ENCODE measurements at places on chromosomes 2 and 18.

DNA sequence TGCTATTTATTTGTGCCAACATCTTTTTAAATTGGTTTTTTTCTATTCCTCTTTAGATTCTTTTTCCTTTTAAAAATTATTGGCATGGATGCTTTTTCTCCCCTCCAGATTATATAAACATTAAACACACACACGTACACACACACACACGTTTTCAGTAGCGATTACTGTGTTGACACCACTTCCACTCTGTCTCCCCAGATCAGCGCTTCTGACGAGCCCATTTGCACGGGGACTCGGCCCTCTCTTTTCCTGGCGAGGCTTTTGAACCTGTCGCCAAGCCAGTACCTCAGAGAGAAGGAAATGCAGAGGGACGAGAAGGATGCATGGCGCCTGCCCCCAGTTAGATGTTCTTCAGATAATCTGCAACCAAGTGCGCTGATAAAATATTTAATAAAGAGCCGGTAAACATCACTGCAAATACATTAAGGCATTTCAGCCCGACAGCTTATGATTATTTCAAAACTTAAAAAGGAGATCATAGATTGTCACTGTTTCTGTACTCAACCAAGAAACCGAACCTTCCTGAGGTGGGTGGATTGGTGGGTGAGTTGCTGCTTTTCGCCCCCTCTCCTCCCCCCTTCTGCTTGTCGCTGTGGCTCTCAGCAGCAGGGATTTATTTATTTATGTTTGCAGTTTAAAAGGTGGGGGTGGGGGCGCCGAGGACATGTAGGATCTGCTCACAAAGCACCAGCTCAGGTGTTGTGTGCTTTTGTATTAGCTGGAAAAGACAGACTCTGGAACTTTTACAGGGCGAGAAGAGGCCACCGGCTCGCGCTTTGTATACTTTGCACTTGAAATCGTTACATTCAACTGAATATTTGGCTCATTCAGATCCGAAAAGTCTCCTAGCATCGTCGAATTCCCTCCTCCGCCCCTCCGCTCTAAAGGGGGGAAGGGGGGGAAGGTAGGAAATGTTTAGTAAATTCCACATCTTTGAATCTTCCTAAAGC lies 787 bp upstream of the TBR1 start:
- DNase-seq = peak; percentile 22

DNA sequence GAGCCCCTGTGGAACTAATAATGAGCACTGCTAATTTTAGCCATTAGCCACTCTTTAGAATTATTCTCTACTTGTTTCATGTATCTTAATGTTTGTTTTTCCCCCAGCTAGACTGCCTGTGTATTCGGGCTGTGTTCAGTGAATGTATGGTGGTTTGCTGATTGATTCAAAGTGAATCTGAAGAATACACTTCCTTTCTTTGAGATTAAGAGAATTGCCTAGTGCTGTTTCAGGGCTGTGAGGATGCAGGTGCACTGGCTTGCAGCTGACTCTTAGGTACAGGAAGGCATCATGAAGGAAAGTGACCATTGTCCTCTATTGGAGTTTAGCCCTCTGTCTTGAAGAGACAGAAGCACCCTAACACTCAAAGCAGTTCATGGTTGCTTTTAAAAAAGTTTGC lies 138.7 kb downstream of the CERS6 start:
- DNase-seq = no peak

- DNase-seq = no peak
Observed at GRCh38 chr2:223908304-223908998, 36.7 kb downstream of the WDFY1 start.

DNA sequence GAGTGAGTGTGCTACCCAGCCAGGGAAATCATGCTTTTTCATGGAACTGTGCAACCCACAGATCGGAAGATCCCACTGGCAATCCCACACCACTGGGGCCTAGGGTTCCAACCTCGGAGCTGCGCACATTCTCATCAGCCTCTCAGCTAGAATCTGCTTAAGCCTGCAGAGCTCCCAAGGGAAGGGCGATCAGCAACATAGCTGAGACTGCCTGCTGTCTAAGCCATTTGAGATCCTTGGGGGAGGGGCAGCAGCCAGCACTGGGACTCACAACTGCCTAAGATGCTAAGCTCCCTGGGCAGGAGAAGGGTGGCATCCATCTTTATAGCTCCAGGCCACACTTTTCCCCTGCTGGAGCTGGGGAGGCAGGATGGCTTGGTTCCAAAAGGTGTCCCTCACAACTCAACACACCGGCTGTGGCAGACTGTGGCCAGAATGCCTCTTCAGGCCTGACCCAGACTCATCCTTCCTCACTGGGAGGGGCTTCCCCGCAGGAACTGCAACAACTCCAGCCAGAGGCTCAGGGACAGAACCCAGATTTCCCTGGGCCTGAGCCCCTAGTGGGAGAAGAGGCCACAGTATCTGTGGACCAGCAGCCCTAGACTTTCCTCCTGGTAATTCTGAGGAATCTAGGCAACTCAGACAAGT lies 1133.3 kb upstream of the PIK3C3 start:
- DNase-seq = peak; percentile 90

GRCh38 chr2:141035846-141036420 lies 1094.9 kb downstream of the LRP1B start:
- DNase-seq = no peak

DNA sequence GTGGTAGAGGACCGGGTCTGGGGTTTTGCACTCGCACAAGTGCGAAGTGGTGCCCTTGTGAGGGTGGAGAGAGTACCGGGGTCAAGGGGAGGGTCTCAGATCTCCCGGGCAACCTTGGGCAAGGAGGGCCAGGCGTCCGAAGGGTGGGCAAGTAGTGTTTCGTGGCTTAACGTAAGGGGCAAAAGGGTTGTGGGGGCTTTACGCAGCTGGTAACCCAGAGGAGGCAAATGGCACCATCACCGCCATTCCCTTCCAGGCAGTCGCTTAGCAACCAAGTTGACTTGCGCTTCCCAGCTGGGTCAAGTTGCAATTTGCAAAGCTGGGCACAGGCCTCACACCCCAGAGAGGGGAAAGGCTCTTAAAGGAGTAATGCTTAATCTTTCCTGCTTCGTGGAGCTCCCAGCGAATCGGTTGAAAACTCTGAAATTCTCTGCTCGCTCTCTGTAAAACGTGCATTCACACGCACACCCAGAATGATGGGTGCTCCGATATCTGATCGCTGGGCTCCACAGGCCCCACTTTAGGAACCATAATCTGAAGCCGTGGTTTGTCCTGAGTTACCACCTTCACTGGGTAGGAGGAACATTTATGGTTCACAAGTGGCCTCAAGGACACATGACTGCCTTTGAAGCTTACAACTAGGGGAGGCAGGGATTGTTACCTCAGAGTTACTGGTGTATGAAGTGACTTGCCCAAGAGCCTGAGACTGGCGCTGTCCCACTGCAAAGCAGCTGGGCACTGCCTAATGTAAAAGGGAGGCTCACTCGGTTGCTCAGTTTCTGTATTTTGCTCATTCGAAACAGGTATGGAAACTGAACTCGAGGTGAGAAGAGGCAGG lies 127.9 kb downstream of the UXS1 start:
- DNase-seq = peak; percentile 74

DNA sequence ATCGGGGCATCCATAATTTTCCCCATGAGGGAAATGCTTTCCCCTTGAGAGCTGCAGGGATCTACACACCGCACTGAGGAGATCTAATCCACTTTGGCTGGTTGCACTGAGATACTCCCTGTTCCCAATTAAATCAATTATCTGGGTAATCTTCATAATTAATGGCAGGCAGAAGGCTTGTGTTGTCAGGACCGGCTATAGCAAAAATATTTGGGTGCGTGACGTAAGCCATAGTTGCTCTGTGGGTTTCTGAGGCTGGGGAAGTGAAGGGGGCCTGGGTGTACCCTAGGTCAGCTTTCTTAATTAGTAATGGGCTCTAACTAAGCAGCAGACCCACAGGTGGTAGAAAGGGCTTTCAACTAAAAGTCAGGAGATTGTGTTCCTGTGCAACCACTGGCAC lies 62.8 kb upstream of the UPP2 start:
- DNase-seq = no peak

DNA sequence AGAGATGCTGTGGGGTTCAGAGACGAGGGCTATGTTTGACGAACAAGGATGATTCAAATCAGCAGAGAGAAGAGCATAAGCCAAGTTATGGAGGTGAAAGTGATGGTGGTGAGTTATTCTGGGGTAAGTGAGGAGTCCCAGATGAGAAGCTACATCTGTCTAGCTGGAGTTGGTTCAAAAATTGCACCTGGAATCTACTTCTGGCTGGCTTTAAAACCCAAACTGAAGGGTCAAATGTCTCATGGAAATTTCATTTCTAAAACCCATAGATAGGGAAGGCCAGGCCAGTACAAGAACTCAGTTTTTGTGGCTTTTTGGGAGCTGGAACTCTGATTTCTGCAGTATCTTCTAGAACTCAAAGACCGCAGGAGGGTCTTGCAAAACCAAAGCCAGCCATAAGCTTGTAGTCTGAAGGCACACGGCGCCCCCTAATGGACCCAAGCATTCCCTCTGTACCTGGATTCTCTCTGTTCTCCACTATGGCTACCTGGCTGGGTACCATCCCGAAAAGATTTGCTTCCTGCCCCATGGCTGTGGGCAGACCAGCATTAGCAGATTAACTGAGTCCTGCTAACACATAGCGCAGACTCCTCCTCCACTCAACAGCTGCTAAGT lies 229.1 kb upstream of the SLC14A2 start:
- peak; percentile 47 for DNase-seq

DNA sequence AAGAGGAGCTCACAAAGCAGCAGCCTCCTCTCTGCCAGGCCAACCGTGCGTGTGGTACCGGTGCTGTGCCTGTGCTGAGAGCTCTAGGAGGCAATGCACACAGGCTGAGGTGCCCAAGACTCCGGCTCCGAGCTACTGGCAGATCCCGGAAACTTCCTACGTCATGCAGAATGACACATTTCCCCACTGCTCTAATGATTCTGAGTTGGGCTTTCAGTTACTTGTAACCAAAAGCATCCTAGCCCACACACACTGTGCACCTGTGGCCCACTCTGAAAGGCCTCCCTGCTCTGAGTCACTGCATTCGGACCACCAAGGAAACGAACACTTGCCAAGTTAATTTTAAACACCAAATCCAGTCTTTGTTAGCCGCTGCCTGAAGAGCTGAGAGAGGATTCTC lies 9.3 kb upstream of the RNU4ATAC start:
- DNase-seq = no peak

DNA sequence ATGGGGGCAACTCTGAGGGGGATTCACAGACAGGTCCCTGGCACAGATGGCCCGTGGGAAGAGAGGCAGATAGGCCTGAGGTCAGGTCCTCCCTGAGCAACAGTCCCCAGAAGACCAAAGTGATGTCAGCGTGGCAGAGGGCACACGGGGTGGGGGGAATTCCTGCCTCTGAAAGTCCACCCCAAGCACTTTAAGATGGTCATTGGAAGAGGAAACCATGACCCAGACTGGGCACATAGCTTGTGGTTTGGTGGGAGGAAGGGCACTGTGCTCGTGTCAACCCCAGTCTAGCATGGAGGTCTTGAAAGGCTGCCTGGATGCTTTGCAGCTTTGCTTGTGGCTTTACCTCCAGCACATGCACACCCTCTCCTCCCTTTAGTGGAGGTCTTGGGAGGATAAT lies 38.0 kb upstream of the SIX2 start:
- DNase-seq = no peak

GRCh38 chr18:9329471-9329870 lies 5.1 kb upstream of the TWSG1 start:
- DNase-seq = no peak

GRCh38 chr18:4058179-4058578 lies 396.9 kb downstream of the DLGAP1 start:
- no peak for DNase-seq

DNA sequence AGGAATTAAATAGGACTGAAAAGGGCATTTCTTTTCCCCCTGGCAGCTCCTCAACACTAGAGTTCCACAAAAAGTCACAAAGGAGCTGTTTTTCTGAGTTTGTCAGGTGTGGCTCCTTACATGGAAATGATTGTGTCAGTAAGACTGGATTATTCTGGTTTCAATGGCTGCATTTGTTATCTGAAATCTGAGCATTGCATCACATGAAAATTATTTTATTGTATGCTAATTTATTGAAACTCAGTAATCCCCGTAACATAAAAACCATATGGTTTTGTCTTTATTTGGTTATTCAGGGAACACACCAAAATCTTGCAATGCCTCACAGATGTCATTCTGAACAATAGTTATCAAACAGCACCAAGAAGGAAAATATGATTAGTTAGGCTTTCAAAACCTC lies 439.7 kb upstream of the TNP1 start:
- DNase-seq = no peak

- no peak for DNase-seq
Observed at GRCh38 chr2:177675825-177676224, 283.3 kb downstream of the AGPS start.

DNA sequence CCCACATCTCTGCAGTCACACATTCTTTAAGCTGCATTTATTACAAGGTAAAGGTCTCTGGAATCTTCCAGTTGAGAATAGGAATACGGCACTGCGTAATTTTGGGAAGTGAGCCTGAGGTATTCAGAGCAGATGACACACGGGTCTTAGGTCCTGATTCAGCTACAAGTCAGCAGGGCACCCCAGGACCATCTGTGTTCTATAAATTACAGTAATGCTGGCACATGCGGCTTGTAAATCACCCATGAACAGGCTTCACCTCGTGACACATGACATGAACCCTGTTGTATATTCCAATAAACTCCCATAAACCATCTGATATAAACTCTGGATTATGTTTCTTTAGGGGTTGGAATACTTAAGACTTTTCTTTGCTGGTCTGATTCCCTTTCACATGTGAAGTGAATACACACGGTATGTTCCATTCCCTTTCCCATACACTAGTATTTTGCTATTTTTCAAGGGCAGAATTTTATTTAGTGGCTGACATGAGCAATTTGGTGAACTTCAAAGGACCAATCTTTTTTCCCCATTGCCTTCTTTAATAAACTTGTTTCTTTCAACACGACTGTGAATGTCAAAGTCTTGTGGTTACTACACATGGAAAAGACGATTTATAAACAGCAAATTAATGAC lies 298.6 kb downstream of the MEIS1 start:
- DNase-seq = peak; percentile 28

DNA sequence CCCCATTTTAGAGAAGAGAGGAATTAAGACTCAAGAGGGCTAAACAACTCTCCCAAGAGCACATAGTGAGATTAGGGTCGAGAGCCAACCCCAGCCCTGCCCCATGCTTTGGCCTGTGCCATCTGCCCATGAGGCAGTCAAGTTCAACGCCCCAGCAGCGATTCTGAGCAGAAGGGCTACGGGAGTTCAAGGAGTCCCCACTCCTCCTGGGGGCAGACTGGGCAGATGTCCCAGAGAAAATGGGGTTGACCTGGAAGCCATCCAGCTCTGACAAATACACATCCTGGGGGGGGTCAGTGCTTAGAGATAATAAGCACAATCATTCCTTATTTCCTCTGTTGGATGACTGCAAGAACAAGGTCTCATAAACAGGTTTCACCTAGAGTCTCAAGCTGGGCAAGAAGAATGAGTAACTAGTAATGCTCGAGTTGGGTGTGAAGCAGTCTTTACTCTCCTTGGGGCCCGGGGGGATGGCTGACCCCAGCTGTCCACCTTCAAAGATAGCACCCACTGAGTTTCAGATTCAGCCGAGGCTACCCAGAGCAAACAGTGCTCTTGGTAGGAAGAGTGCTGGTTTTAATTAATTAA lies 716.4 kb downstream of the RNF144A start:
- peak; percentile 95 for DNase-seq

GRCh38 chr2:217941339-217941738 lies 61.5 kb downstream of the TNS1 start:
- no peak for DNase-seq

Measured in NCI-H524 (cell line).